ENCODE measurements at places on chromosomes 13 and 19.

DNA sequence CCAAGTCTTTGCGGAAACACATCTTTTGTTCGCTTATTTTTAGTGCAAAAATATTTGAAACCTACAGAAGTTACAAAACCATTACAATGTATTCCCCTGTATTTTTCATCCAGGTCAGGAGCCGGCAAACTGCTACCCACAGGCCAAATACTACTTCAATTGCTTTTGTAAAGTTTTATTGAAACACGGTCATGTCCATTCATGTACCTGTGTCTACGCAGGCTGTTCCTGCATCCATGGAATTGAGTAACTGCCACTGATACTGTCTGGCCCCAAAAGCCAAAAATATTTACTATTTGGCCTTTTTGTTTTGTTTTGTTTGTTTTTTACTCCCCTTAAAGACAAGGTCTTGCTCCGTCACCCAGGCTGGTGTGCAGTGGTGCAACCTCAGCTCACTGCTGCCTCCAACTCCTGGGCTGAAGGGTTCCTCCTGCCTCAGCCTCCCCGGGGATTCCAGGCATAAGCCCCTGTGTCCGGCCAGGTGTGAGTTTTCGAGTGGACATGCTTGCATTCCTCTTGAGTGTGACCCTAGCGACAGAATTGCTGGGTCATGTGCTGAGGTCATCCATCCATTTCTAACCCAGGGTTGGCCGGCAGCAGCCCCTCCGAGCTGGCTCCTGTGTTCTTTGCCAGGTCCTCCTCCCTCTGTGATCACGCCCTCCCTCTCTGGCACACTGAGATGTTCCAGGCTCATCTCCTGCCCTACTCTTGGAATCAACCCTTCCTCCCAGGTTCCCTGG is 10.9 kb upstream of the S1PR4 start:
- H3K27ac ChIP-seq: no peak overlapping the region
- no peaks in the 10 kb centered on the region for H3K27me3 ChIP-seq
- H3K4me3 ChIP-seq: no peak overlapping the region
- no peaks in the 10 kb centered on the region for H3K36me3 ChIP-seq

- H3K27me3 ChIP-seq: no peaks in the 10 kb centered on the region
- H3K36me3 ChIP-seq: no peaks in the 10 kb centered on the region
- no peak overlapping the region for H3K4me3 ChIP-seq
- no peaks in the 10 kb centered on the region for H3K4me1 ChIP-seq
- DNase-seq: no peak
- no peak overlapping the region for H3K27ac ChIP-seq
These were observed 353.6 kb downstream of the SPRY2 start for GRCh38 chr13:79987323-79987722.

- no peak overlapping the region for H3K4me3 ChIP-seq
- no peaks in the 10 kb centered on the region for H3K36me3 ChIP-seq
- H3K27ac ChIP-seq: no peak overlapping the region
- no peak for DNase-seq
- H3K27me3 ChIP-seq: no peaks in the 10 kb centered on the region
These were observed 613.7 kb downstream of the OLFM4 start for GRCh38 chr13:53642306-53642705.

DNA sequence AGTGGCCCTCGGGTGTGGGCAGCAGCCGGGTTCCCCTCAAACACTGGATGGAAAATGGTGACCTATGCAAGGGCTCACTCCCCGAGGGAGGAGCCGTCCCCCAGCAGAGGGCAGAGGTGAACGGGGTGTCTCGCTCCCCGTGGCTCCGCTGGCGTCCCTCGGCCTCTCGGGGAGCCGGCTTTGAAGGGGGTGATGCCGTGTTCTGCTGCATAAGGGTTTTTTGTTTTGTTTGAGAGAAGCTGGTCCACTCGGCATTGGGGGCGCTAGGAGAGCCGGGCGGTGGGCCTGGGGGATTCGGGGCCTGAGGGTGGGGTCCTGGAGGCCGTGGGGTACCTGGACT is 4.0 kb downstream of the EFNA2 start:
- H3K36me3 ChIP-seq: no peaks in the 10 kb centered on the region
- no peak overlapping the region for H3K27ac ChIP-seq
- no peak overlapping the region for H3K4me3 ChIP-seq
- H3K27me3 ChIP-seq: peaks cover 18% of the 10 kb centered on the region

DNA sequence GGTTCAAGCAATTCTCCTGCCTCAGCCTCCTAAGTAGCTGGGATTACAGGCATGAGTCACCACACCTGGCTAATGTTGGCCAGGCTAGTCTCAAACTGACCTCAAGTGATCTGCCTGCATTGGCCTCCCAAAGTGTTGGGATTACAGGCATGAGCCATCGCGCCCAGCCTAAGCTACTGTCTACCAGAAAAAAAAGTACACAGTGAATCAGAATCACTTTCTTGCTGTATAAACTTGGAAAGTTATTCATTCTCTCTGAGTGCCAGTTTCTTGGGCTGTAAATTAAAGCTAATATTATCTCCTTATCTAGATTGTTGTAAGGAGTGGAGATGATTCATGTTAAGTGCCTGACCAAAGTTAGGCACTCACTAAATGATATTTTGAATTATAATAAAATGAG is 242.8 kb downstream of the ENOX1 start:
- no peaks in the 10 kb centered on the region for H3K27me3 ChIP-seq
- H3K4me3 ChIP-seq: no peak overlapping the region
- no peak for DNase-seq
- no peaks in the 10 kb centered on the region for H3K36me3 ChIP-seq
- H3K4me1 ChIP-seq: peaks cover 25% of the 10 kb centered on the region

DNA sequence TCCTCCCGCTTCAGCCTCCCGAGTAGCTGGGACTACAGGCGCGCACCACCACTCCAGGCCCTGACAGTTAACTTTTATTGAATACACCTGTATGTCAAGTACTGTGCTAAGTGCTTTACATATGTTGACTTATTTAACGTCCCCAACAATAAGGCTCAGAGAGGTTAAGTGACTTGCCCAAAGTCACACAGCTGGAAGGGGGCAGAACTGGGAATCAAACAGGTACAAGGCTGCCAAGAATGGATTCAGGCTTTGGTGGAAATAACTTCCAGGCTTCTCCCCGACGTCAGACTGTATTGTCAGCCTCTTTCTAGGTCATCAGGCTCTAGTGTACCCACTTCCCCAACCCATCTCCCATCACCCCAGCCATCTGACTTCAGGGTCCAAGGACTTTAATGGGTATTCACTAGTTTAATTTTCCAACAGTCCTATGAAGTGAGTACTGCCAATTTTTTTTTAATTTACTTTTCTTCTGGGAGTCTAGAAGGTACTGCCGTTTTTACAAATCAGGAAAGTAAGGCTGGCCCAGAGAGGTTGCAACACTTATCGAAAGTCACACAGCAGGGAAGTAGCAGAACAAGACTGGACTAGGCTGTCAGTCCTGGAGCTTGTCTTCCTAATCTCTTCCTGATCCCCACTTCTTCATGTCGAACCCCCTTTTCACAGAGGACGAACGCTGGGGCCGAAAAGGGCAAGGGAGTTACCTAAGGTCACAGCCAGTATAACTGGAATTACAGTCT is 4.9 kb upstream of the CKM start:
- H3K27me3 ChIP-seq: peaks cover 6% of the 10 kb centered on the region
- H3K4me1 ChIP-seq: no peaks in the 10 kb centered on the region
- H3K27ac ChIP-seq: no peak overlapping the region
- no peak overlapping the region for H3K4me3 ChIP-seq
- no peaks in the 10 kb centered on the region for H3K36me3 ChIP-seq

DNA sequence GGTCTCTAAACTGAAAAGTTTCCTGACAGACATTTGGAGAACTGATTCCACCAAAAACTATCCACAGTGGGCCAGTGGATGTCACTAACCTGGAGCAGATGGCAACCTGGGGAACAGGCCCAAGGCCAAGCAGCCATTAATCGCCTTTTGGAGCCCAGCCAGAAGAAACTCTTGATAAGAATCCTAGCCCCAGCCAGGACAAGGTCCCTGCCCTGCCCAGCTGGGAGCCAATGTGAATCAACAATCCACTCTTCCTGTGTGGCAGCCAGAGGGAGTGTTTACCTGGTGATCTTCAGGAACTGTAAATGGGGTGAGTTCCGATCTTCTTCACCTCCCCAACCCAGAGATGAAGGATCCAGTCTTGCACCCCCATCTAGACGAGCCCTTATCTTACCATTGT is 14.5 kb upstream of the IGSF23 start:
- no peaks in the 10 kb centered on the region for H3K36me3 ChIP-seq
- no peak overlapping the region for H3K27ac ChIP-seq
- no peaks in the 10 kb centered on the region for H3K27me3 ChIP-seq
- no peak for DNase-seq
- no peaks in the 10 kb centered on the region for H3K4me1 ChIP-seq

GRCh38 chr13:35694549-35695447 is 218.3 kb upstream of the MAB21L1 start:
- no peak for DNase-seq
- no peaks in the 10 kb centered on the region for H3K27me3 ChIP-seq
- H3K27ac ChIP-seq: no peak overlapping the region
- H3K4me1 ChIP-seq: peaks cover 6% of the 10 kb centered on the region
- H3K4me3 ChIP-seq: no peak overlapping the region

GRCh38 chr13:113164492-113164891 is 6.0 kb downstream of the PROZ start:
- DNase-seq: no peak
- no peaks in the 10 kb centered on the region for H3K4me1 ChIP-seq
- no peak overlapping the region for H3K4me3 ChIP-seq
- no peak overlapping the region for H3K27ac ChIP-seq

DNA sequence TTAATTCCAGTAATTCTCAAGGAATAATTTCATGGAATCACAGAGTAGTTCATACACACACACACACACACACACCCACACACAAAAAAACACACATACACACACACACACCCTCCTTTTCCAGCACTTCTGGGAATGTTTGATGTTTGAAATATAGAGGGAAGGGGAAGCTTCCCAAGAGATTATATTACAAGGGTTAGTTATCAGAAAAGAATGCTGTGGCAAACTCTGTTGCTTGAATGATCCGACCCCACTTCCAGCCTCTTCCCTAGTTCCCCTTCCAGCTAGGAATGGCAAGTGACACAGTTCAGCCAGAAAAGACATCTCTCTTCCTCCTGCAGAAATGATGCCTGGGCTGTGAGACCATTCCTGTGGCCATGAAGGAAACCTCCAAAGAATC is 49.9 kb downstream of the KCTD12 start:
- DNase-seq: no peak
- no peaks in the 10 kb centered on the region for H3K4me1 ChIP-seq
- no peaks in the 10 kb centered on the region for H3K27me3 ChIP-seq
- H3K27ac ChIP-seq: no peak overlapping the region
- H3K4me3 ChIP-seq: no peak overlapping the region

DNA sequence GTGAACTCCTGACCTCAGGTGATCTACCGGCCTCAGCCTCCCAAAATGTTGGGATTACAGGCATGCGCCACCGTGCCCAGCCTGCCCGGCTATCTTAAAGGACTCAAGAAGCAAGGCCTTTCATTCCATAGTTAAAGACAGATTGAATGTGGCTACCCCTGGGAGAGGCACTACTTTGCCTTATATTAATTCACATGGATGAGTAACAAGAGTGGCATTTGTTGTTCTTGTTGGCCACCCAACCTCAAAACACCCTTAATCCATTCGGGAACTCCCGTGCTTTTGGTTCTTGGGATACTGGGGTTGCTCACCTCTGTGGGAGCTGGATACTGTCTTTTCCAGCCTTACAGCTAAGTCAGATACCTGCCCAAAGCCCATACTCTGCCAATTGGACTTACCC is 34.4 kb upstream of the ABCC4 start:
- H3K27ac ChIP-seq: no peak overlapping the region
- no peak overlapping the region for H3K4me3 ChIP-seq
- no peaks in the 10 kb centered on the region for H3K36me3 ChIP-seq
- no peaks in the 10 kb centered on the region for H3K4me1 ChIP-seq
- H3K27me3 ChIP-seq: no peaks in the 10 kb centered on the region

- H3K36me3 ChIP-seq: no peaks in the 10 kb centered on the region
- H3K4me1 ChIP-seq: peaks cover 55% of the 10 kb centered on the region
These were observed 85.6 kb downstream of the COL4A2 start for GRCh38 chr13:110392510-110393240.

- H3K27me3 ChIP-seq: no peaks in the 10 kb centered on the region
- no peak for DNase-seq
- H3K36me3 ChIP-seq: peaks cover 53% of the 10 kb centered on the region
- H3K27ac ChIP-seq: no peak overlapping the region
- peaks cover 53% of the 10 kb centered on the region for H3K4me1 ChIP-seq
These were observed 110.2 kb downstream of the STK24 start for GRCh38 chr13:98466634-98467236.

DNA sequence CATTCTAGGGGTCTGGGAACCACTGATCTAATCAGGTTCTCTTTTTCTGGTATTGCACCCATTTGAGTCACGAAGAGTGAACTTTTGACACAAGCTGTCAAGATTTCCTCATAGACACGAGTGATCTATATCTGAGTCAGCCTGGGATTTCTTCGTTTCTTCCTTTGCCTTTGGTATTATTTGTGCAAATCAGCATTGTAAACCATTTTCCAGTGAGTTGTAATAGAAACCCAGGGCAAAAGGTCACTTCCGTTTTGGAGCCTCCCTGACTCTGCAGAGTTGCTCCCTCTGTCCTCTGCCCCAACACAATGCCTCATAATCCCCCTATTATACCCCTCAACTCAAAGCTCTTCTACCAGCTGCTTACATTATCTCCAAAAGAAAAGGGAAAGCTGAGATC is 615.1 kb downstream of the EFNB2 start:
- H3K4me1 ChIP-seq: peaks cover 16% of the 10 kb centered on the region
- H3K4me3 ChIP-seq: no peak overlapping the region
- H3K36me3 ChIP-seq: no peaks in the 10 kb centered on the region
- no peaks in the 10 kb centered on the region for H3K27me3 ChIP-seq

DNA sequence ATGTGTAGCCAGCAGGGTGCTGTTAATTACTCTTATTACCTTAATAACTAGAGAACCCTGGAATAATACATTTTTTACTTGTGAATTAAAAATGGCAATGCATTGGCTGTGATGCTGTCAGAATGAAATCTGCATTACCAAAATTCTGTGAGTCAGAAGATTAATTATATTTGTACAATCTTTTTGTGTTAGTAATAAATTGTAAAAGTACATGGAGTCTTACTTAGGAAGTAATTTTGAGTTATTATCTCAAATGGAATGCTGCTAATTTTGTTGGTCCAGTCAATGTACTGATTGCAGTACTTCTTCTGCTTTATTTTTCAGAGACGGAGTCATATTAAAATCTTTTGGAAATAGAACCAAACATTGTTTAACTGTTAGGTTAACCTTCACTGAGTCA is 152.0 kb upstream of the SLC10A2 start:
- H3K4me3 ChIP-seq: no peak overlapping the region
- H3K27me3 ChIP-seq: no peaks in the 10 kb centered on the region
- no peaks in the 10 kb centered on the region for H3K36me3 ChIP-seq

- no peaks in the 10 kb centered on the region for H3K4me1 ChIP-seq
- no peaks in the 10 kb centered on the region for H3K36me3 ChIP-seq
- no peak overlapping the region for H3K4me3 ChIP-seq
- H3K27me3 ChIP-seq: no peaks in the 10 kb centered on the region
These were observed 72.2 kb downstream of the UFM1 start for GRCh38 chr13:38421590-38422560.

- no peaks in the 10 kb centered on the region for H3K36me3 ChIP-seq
- H3K4me1 ChIP-seq: peaks cover 49% of the 10 kb centered on the region
- no peak for DNase-seq
- no peaks in the 10 kb centered on the region for H3K27me3 ChIP-seq
- H3K4me3 ChIP-seq: peak overlapping the region; percentile 47
These were observed 28.3 kb downstream of the PIP5K1C start for GRCh38 chr19:3671680-3672574.
